ENCODE measurements at places on chromosomes 2 and 18. TPM values are rescaled to one million over a fixed set of nuclear protein-coding genes. Genes with fewer than 3 reads are reported as not detected.

GRCh38 chr2:220221992-220222391, 594.6 kb downstream of the SLC4A3 start:
- DNase-seq = no peak

DNA sequence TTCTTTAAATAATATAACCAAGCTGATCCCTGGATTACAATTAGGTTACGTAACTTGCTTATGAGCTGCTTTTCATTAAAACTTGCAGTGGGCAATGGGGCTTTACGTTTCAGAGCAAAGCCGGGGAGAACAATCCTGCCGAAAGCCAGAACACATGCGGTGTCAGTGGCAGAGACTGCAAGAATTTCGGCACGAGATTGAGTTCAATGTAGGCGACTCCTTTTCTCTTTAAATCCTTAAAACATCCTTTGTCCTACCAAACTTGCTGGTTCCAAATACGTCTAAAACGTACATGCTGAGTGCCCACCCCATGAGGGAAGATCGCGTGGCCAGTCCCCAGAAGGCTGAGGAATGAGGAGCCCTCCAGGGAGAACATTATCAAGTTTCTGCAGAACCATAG, 36.8 kb upstream of the NCOA1 start:
- no peak for DNase-seq

DNA sequence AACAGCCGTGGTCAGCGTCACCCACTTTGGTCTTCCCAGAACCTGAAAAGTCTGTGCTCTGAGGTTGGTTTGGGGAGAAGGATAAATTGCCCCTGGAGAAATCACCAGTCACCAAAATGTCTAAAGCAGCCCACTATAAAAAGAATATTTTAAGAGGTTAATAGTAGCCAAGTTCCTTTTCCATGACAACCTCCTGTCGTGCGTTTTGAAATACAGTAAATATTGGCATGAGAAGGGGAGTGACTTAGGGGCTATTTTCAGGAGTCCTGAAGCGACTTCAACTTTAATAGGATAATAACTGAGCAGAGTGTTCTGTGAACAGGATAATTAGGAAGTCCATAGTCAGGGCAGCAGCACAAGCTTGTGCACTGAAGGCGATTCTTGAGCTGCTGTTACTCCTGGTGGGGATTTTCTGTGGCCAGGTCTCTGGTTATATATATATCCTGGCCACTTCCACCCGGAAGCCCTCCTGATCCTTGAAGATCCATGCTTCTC, 49.3 kb downstream of the RNF144A start:
- DNase-seq = no peak

EPAS1 gene
- 114 TPM for total RNA-seq

NT5C1B gene
- total RNA-seq = not detected

GRCh38 chr2:239892441-239893235, 132.5 kb downstream of the NDUFA10 start:
- DNase-seq = no peak

SLC30A3 gene
- total RNA-seq = not detected

GRCh38 chr2:234985608-234986245, 33.9 kb downstream of the SH3BP4 start:
- DNase-seq = no peak

HOXD1 gene
- total RNA-seq = 11.5 TPM

- DNase-seq = no peak
These were observed 252.1 kb upstream of the SLC14A2 start for GRCh38 chr18:45363196-45363595.

DNA sequence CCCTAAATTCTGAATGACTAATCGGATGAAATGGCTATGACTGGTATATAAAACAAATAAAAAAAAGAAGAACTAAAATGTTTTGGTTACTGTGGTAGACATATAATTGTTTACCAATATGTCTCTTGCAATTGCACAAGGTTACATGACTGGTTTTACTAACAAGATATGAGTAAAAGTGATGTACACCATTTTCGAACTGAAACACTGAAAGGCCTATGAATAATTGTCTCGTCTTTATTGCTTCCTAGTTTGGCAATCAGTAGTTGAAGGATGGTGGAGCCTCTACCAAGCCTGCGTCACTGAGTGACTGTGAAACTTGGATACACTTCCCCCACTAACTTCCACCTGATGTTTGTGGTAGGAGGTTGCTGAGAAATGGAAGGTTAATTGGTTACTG, 16.5 kb downstream of the CDH19 start:
- DNase-seq = no peak

GRCh38 chr18:6222271-6222670, 192.4 kb downstream of the L3MBTL4 start:
- DNase-seq = no peak

DNA sequence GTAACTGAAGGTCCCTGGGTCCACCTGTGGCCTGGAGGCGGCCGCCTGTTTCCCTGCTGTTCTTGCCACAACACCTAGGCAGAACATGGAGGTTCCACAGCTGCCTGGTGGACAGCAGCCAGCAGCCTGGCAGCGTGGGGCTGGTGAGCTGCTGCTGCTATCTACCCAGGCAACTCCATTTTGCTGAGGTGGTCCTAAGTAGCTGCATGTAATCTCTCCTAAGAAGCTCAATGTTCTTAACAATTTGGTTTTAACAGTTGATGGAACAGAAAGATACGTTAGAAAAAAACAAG, 66.7 kb downstream of the NDUFA10 start:
- DNase-seq = no peak

- no peak for DNase-seq
These were observed 25.1 kb downstream of the EFEMP1 start for GRCh38 chr2:55898386-55899040.

GRCh38 chr2:80517316-80517715, 212.8 kb upstream of the LRRTM1 start:
- DNase-seq = no peak

DNA sequence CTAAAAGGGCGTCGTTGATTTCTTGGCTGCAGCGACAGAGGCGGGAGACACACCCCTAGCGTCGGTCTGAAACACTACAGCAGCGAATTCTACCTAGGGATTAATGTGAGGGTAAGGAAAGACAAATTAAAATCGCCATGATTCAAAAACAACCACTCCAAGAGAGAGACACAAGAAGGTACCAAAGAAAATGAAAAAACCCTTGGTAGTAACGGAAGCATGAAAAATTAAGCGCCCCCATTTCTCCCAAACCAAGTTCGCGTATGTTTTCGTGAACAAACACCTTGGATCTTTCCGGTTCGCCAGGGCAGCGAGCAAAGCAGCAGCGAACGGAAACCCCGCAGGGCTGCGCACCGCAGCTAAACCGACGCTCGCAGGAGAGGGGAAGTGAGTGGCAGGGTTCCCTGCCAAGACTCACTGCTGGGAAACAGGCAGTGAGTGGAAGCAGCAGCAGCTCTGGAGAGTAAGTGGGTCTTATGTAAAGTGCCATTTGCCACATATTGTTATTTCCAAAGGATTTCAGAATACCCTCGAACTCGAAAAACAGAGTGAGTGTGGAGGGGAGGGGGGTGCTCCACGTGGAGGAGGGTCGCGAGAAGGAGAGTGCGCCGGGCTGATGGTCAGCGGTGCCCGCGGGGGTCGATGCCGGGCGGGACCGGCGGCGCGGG, 1.0 kb downstream of the PPP3R1 start:
- peak; percentile 70 for DNase-seq
